ENCODE measurements at places on chromosomes 4 and X.

- no peak overlapping the region for H3K27ac ChIP-seq
- H3K27me3 ChIP-seq: no peaks in the 10 kb centered on the region
- no peaks in the 10 kb centered on the region for H3K4me1 ChIP-seq
- DNase-seq: no peak
- no peak overlapping the region for H3K4me3 ChIP-seq
These were observed 408.1 kb downstream of the DCAF12L2 start for GRCh38 chrX:125757794-125758564.

- no peak for DNase-seq
- H3K27me3 ChIP-seq: no peaks in the 10 kb centered on the region
- H3K36me3 ChIP-seq: no peaks in the 10 kb centered on the region
- H3K27ac ChIP-seq: no peak overlapping the region
- no peak overlapping the region for H3K4me3 ChIP-seq
These were observed 54.6 kb downstream of the PROM1 start for GRCh38 chr4:16029262-16029661.

DNA sequence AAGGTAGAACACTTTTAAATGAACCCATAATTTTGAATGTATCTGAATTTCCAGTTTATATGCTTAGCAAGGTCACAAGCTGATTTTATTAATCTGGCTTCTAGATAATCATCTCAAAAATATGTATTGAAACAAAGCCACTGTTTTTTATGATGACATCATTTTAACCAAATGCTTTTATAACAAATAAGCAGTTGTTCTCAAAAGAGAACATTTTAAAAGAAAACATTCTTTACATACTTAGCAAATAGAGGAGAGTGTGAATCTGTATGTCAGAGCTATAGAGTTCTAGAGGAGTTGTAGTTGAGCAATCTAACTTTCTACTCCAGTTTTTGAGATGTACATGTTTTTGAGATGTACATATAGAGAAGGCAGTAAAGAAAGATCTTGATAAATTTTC, 42.5 kb downstream of the LAMP2 start:
- no peaks in the 10 kb centered on the region for H3K36me3 ChIP-seq
- H3K27ac ChIP-seq: no peak overlapping the region
- no peaks in the 10 kb centered on the region for H3K27me3 ChIP-seq
- no peak overlapping the region for H3K4me3 ChIP-seq
- H3K4me1 ChIP-seq: no peaks in the 10 kb centered on the region
- no peak for DNase-seq

GRCh38 chrX:68196939-68197791, 236.1 kb downstream of the OPHN1 start:
- no peaks in the 10 kb centered on the region for H3K36me3 ChIP-seq
- H3K4me3 ChIP-seq: no peak overlapping the region
- peak; percentile 19 for DNase-seq
- H3K27ac ChIP-seq: no peak overlapping the region
- no peaks in the 10 kb centered on the region for H3K27me3 ChIP-seq
- H3K4me1 ChIP-seq: no peaks in the 10 kb centered on the region

GRCh38 chrX:40719731-40720130, 15.6 kb downstream of the MED14 start:
- no peaks in the 10 kb centered on the region for H3K4me1 ChIP-seq
- no peak overlapping the region for H3K27ac ChIP-seq
- H3K36me3 ChIP-seq: peaks cover 23% of the 10 kb centered on the region
- DNase-seq: no peak

All from B cell (primary cell).